Pancreas (tissue), 10 donors: ENCODE measurements at places on chromosomes 3 and 15. TPM values are rescaled to one million over a fixed set of nuclear protein-coding genes. Genes with fewer than 3 reads are reported as not detected.

Gene TLR9
- 0.05 TPM for polyA plus RNA-seq

Gene WDR93
- 0.11 TPM for polyA plus RNA-seq

Gene NME9
- 3.5 TPM for polyA plus RNA-seq

Gene NANOGP8
- polyA plus RNA-seq: not detected

Gene CD200
- polyA plus RNA-seq: 22.2 TPM

Gene ADAM10
- polyA plus RNA-seq: 6.1 TPM

Gene SLC12A8
- 8.5 TPM for polyA plus RNA-seq

Gene PRR20G
- polyA plus RNA-seq: not detected

Gene ZNF445
- 5.2 TPM for polyA plus RNA-seq

Gene CD200R1
- not detected for polyA plus RNA-seq
